SK-MEL-5 (cell line): ENCODE measurements at places on chromosomes 2 and 18. TPM values are rescaled to one million over a fixed set of nuclear protein-coding genes. Genes with fewer than 3 reads are reported as not detected.

LINC00305 gene
- not detected in 2 replicates for total RNA-seq

CD8B2 gene
- total RNA-seq = not detected in 2 replicates

EFR3B gene
- total RNA-seq = 7.9 and 10.1 TPM in 2 replicates

GIGYF2 gene
- 49.8 and 62.7 TPM in 2 replicates for total RNA-seq

GALNT14 gene
- total RNA-seq = 4.8 and 5.9 TPM in 2 replicates

NLRC4 gene
- total RNA-seq = 0.03 TPM in 1 of 2 replicates, not detected in the other

- DNase-seq = no peak
Measured at GRCh38 chr2:7840651-7841380, 841.0 kb upstream of the ID2 start.

DNA sequence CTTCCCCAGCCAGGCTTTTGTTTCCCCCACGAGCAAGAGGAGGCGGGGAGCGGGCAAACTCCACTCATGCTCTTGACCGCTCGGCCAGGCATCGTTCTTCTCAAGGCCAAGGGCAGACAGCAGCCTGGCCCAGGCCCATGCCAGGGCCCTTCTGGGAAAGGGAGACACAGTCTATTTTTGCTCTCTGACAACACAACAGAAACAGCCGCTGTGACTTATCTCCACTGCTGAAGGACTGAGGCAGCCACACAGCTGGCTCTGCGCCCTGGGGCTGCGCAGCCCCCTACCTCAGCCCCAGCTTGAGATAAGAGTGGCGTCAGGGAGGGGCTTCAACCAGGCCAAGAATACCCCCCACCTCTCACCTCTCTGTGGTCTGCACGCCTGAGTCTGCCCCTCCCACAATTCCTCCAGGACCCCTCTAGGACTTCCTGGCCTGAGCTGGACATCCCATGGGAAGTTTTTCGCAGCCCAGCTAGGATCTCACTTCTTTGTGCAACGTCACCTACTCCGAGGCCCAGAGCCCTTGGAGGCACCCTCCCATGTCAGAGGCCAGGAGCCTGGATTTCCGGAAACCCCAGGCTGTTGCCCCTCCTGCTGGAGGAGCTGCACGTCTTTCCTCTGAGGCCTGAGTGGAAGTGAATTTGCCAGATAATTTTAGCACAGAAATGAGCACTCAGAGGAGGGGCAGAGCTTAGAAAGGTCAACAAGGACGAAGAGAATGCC, 118.9 kb upstream of the OTOS start:
- DNase-seq = no peak

DNA sequence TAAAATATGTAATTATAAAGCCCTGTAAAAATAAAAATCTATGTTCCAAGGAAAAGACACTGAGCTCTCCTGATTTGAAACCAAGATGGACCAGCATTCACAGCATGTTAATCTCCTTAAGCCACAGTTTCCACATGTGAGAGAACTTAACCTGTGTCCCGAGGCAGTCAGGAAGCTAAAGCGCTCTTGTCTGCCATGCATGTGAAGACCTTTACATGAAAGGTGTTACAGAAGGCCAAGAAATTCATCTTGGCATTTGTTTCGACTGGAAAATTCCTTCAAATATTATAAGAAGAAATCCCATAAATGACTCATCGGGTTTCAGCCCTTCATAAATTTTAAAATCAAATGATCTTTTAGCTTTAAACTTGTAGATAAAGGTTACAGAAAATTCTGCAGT, 328.6 kb downstream of the CDH2 start:
- no peak for DNase-seq

GRCh38 chr2:129469871-129470270, 509.6 kb upstream of the RAB6C start:
- no peak for DNase-seq

- DNase-seq = no peak
Measured at GRCh38 chr18:46893360-46893759, 23.9 kb downstream of the PIAS2 start.

DNA sequence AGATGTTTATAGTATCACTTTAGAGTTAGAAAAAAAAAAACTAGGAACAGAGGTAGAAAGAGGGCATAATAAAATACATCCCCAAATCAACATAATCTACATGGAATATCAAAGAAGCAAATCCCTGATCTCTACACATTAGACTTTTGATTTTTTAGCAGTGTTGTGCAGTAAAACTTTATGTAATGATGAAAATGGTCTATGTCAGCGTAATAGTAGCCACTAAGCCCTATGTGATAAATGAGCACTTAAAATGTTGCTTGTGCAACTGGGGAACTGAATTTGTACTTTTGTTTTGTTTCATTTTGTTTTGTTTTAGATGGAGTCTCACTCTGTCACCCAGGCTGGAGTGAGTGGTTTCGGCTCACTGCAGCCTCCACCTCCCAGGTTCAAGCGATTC, 36.3 kb downstream of the LNPK start:
- DNase-seq = no peak

DNA sequence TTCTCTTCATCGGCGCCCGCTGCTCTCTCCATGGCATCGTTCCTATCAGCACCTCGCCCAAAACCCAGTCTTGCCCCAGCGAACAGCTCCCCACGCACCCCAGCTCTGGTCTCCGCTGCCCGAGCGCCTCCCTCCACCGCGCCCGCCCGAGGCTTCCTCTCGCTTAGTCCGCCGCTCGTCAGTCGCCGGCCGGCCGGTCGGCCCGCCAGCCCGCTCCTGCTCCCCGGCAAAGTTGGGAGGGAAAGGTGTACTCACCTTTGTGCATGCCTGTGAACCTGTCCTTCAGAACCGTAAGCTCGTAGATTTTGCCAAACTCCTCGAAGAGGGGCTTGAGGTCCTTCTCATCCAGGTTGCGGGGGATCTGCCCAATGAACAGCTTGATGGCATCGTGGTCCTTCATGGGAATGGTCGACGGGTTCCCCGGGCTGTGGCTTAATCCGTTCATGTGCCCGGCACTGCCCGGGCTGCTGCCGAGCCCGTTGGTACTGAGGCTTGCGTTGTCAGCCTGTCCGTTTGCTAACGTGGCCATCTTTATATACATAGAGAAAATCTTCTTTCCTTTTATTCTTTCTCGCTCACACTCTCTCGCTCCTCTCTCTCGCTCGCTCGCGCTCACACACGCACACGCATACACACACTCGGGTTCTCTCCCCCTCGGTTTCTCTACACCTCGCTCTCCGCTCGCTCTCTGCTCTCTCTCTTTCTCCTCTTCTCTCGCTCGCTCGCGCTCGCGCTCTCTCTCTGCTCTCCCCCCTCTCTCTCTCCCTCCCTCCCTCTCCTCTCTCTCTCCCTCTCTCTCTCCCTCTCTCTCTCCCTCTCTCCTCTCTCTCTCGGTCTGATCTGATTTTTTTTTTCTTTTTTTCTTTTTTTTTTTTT, at the start of gene CELF4:
CELF4 (minus strand) TSS at position 698 of the 876 bp plus-strand sequence.
- peak; percentile 20 for DNase-seq

GRCh38 chr2:236665572-236666118, 96.0 kb downstream of the ACKR3 start:
- no peak for DNase-seq

- no peak for DNase-seq
Measured at GRCh38 chr18:62979176-62979575, 263.8 kb downstream of the PHLPP1 start.

DNA sequence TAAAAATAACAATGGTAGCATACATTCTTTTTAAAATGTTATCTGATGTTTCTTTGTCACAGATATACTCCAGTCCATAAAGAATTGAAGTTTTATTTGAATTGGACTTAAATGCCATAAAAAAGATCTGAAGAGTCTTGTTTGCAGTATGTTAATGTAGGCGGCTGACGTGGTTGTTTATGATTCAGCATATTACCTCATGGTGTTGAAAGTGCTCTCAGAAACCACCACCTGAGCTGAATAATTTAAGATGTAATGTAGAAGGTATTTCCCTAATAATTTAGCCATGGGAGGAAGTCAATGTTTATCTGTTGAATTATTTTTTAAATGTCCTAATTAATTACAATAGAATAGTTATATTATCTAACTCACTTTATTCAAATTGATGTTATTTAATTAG, 58.6 kb upstream of the CHN1 start:
- DNase-seq = no peak

DNA sequence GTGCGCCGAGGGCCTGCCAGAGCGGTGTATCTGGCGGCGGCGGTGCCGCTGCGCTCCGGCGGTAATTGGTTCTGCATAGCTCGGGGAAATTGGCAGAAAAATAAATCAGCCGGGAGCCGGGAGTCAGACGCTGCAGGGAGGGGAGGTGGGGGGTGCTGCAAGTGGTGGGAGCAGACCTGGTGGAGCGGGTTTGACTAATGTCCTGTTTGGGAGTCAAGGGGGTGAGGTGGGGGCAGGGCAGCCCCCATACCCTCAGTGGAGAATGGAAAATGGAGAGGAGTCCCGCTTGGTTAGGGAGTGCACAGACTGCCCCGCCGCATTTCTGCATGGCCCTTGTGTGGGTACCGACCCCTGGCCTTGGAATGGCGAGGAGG, 107.3 kb downstream of the DYSF start:
- no peak for DNase-seq

DNA sequence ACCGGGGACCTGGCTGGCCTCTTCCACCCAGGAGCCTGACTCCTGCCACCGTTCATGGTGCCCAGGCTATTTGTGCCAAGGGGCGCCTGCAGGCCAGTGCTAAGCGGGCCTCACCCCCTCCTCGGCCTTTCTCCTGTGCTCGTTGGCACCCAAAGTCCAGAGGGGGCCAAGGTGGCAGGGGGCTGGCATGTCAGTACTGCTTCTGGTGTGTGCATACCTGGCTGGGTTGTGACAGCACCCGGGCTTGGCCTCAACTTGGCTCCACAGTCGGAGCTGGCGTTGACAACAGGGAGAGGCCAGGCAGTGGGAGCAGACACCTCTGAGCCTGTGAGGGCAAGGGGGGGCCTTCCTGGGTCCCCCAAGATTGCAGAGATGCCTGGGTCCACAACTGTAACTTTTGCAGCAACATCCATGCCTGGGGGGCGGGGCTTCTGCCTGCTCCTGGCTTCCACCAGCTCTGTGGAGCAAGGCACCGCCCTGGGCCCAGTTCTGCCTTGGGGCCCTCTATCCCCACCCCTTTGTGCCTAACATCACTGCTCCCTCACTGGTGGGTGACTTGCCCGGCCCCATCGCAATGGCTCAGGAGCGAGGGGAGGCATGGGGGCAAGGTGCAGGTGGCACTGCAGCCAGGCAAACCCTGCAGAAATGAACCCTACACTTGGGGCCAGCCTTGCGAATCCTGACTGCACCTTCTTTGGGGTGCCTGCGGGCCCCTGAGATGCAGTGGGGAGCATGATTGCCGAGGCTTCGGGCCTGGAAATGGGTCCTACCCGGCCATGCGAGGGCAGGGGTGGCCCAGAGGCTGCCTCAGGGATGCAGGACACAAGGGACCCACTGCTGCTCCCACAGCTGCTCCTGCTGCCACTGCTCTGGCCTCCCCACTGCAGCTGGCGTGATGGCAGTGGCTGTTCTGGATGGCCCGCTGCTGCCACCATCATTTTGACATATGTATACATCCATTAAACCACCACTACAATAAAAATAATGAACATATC, 35.9 kb downstream of the PTPN4 start:
- DNase-seq = no peak

DNA sequence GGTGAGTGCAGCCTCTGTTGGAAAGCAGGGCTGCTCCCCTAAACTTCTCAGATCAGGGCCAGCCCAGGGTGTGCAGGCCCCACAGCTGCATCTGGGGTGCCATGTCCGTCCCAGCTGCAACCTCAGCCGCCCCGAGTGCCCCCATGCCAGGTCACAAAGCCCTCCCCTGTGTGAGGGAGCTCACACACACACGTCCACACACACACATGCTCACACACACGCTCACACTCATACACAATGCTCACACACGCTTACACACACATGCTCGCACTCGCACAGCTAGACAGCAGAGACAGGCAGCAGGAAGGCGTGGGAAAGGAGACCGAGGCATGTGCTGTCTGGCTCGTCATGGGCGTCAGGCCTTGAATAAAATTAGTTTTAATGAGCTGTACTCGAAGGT, 55.4 kb downstream of the ADI1 start:
- no peak for DNase-seq

GRCh38 chr18:69217196-69218000, 183.3 kb upstream of the DOK6 start:
- DNase-seq = no peak

DNA sequence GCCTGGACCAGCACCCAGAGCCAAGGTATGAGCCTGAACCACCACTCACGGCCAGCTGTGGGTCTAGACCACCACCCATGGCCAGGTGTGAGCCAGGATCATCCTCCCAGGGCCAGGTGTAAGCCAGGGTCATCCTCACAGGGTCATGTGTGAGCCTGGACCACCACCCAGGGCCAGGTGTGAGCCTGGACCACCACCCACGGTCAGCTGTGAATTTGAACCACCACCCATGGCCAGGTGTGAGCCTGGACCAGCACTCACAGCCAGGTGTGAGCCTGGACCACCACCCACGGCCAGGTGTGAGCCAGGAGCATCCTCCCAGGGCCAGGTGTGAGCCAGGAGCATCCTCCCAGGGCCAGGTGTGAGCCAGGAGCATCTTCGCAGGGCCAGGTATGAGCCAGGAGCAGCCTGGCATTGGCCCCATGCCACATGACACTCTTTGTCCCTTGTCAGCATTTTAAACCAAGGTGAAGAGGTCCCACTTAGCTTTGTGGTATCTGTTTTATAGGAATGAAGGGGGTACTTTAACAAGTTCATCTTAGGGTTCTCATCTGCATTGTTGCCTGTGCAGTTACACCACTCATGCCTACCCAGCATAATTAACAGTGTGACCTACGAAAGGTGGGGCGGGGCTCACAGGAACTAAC, 71.2 kb downstream of the AGAP1 start:
- no peak for DNase-seq

DNA sequence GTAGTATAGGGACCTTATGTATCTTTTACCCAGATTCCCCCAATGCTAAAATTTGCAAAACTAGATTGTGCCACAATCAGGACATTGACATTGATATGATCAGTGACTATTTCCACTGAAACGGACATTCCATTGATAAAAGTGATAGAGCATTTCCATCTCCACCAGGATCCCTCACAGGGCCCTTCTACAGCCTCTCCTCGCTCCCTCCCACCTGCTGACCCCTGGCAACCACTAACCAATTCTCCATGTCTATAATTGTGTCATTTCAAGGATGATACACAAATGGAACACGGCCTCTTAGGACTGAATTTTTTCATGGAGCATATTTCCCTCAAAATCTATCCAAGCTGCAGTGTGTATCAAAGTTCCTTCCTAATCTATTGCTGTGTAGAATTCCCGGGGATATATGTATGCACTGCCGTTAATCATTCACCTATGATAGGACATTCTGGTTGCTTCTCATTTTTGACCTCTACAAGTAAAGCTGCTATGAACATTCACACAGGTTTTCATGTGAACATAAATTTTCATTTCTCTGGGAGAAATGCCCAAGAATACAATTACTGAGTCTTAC, 67.3 kb downstream of the UXS1 start:
- no peak for DNase-seq
